Daoy (cell line): ENCODE measurements at places on chromosomes 16 and 17. TPM values are rescaled to one million over a fixed set of nuclear protein-coding genes. Genes with fewer than 3 reads are reported as not detected.

TBC1D3E gene
- not detected in 2 replicates for total RNA-seq

TMEM98 gene
- total RNA-seq: 57.9 and 67.3 TPM in 2 replicates

DNA sequence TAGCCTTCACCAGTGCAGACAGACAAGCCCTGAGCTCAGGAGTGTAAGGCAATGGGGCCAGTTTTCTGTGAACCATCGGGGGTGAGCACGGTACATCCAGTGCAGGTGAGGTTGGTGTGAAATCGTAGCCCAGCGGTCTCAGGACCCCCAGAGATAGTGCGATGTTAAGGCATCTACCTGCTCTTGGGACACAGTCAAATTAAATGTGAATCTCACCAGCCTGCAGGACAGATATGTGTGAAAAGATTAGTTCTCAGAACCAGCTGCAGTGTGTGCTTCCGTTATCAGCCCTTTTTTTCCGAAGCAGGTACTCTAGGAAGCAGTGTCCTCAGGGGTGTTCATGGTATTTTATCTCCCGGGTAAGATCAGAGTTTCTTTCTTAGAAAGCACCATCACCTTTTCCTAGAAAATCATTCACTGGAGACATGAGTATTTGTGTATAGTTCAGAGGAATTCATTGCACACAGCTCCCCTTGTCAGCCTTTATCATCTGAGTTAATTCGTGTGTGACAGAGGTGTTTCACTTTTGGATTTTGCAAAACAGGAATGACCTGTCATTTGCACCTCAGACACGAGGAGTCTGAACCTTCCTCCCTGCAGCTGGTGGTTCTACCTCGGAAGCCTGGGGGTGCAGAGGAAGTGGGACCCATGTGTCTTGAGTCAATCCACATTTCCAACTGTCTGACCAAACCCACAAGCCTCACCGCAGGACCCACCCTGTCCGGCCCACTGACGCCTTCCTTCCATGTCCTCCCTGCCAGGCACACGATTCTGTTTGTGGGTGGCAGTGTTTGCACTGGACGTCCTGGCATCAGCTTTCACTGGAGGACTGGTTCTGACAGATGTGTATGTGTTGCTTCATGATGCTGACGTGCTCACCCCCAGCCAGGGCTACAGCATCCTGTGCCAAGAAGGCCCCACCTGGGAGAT is 107.8 kb downstream of the CLEC16A start:
- DNase-seq: peak; percentile 59

HSD17B1 gene
- total RNA-seq: under 0.01 and 0.09 TPM in 2 replicates

DNA sequence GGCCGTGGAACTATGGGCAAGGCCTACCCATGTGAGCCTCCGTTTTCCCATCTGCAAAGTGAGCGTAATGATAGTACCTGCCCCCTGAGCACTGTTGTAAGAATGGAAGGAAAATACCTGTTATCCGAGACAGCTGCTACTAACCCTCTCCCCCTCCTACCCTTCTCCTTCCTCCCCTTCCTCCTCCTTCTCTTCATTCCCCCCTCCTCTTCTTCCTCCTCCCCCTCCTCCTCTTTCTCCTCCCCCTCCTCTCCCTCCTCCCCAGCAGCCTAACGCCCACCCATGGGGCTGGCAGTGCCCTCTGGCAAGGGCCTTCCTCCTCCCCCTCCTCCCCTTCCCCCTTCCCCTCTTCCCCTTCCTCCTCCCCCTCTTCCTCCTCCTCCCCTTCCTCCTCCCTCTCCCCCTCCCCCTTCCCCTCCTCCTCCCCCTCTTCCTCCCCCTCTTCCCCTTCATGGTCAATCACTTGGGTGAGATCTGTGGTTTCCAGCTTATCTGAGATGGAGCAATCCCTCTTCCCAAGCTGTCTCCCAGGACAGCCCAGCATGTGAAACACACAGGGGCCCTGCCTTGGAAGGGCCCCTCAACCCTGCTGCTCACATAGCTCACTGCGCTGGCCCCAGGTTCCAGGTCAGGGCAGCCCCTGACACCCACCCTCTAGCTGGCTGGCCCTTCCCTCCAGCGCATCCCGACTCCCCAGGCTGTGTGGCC is 6.4 kb downstream of the ZFPM1 start:
- no peak for DNase-seq

GRCh38 chr17:17774009-17774881 is 62.5 kb downstream of the SREBF1 start:
- peak; percentile 45 for DNase-seq

DNA sequence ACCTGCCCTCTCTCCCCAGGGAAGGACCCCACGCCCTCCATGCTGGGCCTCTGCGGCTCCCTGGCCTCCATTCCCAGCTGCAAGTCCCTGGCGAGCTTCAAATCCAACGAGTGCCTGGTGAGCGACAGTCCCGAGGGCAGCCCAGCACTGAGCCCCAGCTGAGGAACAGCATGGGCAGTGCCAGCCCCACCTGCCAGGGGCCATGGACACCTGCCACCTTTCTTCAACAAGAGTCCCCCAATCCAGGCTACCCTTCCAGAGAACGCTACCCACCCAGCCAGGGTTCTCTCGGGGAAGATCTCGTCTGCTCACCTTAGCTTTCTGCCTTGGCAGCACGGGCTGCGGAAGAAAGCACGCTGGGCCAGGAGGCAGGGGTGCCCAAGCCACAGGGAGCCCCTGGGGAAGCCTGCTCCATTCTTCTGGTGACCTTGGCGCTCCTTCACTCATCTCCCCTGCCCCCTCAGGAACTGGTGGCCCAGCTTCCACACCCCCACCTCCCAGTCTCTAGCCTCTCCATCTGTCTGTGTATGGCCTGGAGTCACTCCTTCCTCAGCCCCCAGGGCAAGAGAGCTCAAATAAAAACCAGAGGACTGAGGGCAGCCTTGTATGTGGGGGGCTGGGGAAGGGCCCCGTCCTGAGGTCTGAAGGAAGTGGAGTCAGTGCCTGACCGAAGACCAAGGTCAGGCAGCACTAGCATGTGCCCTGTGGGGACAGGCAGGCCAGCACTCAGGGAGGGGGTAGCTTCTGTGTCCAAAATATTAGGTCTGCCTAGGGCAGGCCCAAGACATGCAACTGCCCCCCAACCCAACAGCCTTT is 6.3 kb downstream of the SLC25A39 start:
- DNase-seq: no peak

TLCD3A gene
- 18.7 and 21.0 TPM in 2 replicates for total RNA-seq

NPIPB13 gene
- 0.86 and 1.1 TPM in 2 replicates for total RNA-seq

- peak; percentile 79 for DNase-seq
Observed at GRCh38 chr16:65415460-65415859, 293.6 kb upstream of the CDH11 start.

THAP11 gene
- total RNA-seq: 41.5 and 50.6 TPM in 2 replicates

SCARF1 gene
- total RNA-seq: 2.1 and 4.0 TPM in 2 replicates

- DNase-seq: no peak
Observed at GRCh38 chr16:72897707-72898106, 150.2 kb downstream of the ZFHX3 start.

- peak; percentile 60 for DNase-seq
Observed at GRCh38 chr16:70162041-70162451, 11.5 kb upstream of the CLEC18C start.

SOST gene
- total RNA-seq: 0.29 TPM in 1 of 2 replicates, not detected in the other

DNA sequence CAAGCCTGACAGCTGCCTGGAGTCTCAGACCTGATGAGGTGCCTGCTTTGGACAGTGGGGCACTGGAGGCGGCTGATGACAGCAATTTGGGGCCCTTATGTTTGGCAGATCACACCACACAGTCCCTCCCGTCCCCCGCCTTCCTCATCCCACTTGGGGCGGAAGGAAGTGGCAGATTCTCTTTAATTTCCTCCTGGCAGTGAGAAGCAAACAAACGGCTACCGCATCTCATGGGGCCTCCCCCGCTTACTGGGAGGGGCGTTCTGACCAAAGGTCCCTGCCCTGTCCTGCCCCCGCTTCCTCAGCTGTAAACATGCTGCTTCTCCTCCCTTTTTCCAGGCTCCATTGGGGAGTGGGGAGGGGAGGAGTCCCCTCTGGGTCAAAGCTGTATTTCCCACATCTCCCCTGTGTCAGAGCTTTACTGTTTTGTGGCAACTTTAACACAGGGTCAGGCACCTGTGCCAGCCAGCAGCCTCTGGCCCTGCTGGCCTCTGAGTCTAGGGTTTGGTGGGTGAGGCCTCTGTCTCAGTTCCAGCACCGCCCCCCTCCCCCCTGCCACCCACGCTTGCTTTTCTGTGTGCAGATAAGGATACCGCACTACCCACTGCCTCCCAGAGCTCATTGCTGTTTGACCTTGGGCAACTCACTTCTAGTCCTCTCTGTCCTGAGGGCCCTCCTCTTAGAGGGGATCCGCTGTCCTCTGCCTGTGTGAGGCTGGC is 5.4 kb upstream of the NFATC3 start:
- peak; percentile 40 for DNase-seq

DNA sequence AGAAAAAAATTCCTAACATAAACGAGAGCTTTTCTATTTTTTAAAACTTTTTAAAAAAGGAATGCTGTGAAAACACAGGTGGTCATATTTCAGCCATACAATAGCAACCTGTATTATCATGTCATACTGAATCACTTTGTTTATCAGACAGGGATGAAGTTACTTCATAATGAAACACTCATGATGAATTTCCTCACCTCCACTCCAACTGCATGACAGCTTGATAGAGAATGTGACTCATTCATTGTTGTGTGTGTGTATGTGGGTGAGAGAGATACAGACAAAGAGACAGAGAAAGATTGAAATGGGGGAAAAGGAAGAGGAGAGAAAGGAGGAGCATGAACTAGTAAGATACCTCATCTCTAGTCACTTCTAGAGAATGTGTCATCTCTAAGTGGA is 109.0 kb downstream of the SYCE1L start:
- peak; percentile 80 for DNase-seq

C16orf89 gene
- not detected in 2 replicates for total RNA-seq

DNA sequence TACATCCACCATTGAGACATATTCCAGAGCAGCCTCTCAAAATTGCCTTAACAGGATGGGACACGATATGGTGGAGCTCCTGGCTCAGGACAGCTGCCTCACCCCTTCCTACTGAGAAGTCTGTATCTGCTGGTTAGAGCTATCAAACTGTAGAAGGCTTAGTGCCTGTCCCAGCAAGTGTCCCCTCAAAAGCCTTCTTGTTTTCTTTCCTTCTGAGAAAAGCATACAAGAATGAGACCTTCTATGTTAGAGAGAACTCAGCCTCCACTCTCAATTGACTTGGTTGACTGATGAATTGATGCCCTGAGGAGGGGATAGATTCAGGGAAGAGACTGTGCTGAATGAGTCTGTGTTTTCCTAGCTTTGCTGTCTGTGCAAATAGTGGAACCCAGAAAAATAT is 2020.9 kb downstream of the TP53TG3F start:
- no peak for DNase-seq

DNA sequence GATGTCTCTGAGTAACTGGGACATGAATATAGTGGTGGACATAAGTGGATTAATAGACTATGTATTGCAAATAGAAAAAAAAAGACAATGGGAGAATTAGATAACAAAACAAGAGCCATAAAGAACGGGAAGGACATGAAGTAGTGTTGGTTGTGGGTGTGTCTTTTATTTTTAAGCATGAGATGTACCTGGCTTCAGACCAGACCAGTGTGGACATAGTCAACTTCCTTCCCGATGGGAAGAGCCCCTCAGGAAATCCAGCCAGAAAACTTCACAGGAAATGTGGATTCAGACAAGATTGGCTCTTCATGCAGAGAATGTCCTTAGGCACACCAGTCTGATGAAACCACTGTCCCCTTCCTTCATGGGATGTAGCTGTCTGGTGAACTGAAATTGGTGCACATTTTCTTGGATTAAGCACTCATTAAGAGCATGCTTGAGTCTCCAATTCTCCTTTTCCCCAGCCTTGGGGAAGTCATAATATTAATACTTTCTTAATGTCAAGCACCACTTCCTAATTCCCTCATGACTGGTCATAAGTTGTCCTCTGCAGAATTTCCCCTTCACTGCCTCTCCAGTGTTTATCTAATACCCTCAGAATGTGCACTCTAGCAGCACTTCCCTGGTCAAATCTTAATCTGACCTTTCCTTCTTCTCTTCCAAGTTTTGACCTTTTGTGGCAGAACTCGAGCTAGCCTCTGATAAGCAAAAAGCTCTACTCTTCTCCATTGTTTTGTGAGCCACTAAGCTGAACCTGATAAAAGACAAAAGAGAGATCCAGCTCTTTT is 350.6 kb upstream of the MAF start:
- no peak for DNase-seq

DNA sequence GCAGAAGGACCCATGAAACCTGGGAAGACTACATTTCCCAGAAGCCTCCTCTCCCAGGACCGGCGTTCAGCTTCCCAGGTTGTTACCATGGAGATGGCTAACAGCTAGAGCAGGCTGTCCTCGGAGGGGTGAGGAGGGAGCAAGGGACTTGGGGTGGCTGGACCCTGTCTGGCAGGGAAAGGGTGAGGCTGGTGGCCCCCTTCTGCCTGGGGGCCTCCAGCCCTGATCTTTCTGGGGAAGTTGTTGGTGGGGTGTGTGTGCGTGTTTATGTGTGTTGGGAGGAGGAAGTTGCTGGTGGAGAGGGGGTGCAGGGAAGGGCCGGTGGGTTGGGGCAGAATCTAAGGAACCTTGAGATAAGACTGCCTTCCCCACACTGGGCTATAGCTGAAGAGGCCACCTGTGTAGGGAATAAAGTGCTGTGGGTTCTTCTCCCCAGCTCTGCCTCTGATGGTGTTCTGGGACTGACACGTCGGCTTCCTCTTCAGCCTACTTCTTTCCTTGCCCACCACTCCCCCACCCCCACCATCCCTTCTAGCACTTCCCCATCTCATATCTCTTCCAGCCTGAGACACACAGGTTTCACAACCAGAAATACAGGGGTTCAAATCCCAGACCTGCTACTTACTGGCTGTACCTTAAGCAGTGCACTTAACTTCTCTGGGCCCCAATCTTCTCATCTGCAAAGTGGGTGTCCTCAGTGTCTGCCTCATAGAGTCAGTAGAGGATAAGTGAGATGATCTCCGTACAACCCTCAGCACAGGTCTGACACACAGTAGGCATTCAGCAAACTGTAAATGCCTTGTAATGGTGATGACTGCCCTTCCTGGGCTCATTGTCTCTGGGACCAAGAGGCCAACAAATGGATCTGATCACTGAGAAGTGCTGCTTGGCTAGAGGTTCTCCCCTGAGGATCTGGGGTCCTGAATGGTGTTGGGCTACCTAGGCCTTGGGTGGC is at the start of gene DRC7:
TSS of gene DRC7 (plus strand) at position 82 of the 955 bp plus-strand sequence. CDS start 3,144 bp downstream, outside the sequence.
- DNase-seq: peak; percentile 42

- no peak for DNase-seq
Observed at GRCh38 chr17:80160536-80160935, 9.3 kb upstream of the CARD14 start.

- peak; percentile 87 for DNase-seq
Observed at GRCh38 chr17:2416010-2416734, 15.3 kb upstream of the MNT start.

GRCh38 chr17:49187301-49187700 is 23.1 kb downstream of the GNGT2 start:
- DNase-seq: no peak
